ENCODE measurements at places on chromosomes 16 and 17.

DNA sequence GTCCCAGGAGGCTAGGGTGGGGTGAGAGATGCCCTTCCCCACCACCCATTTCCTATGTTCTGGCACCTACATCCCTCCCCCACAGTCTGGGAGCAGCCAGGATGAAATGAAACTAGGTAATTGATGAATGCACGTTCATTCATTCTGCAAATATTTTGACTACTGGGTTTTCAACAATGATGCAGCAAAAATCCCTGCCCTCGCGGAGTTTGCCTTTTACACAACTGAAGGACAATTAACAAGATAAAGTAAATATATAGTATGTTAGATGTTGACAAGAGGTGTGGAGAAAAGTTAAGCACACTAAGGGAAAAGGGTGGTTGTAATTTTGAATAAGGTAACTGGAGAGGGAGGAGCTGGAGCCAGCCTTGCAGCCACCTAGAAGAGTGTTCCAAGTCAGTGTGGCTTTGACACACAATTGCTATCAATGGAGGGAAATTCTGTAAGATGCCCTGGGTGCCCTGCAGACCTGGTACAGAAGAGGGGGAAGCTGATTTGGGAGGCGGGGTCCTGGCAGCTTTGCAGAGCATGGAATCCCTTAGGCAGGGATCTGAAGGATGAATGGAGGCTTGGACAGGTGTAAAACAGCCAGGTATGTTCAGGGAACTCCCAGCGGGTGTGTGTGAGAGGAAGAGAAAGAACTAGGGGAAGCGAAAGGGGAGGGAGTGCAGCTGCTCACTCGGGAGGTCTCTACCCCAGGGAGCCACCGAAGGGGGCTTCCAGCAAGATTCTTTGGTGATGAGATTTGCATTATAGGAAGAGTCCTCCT is 2.5 kb downstream of the TMEM92 start:
- DNase-seq: peak; percentile 32

GRCh38 chr17:75130632-75131277 is 787 bp downstream of the NT5C start:
- DNase-seq: peak; percentile 43

- DNase-seq: no peak
Observed at GRCh38 chr17:44284024-44284400, 16.1 kb upstream of the SLC4A1 start.

DNA sequence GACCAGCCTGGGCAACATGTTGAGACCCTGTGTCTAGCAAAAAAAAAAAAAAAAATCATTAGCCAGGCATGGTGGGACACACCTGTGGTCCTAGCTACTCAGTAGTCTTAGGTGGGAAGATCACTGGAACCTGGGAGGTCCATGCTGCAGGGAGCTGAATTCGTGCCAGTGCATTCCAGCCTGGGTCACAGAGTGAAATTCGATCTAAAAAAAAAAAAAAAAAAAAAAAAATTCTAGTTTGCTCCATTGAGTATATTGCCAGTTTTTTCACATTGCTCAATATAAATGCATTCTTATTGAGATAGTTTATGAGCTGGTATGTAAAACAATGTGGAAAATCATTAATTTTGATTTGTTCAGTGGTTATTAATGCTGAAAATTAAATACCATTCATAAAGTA is 52.0 kb downstream of the ABHD15 start:
- no peak for DNase-seq

- DNase-seq: no peak
Observed at GRCh38 chr17:9894231-9894630, 10.8 kb downstream of the RCVRN start.

DNA sequence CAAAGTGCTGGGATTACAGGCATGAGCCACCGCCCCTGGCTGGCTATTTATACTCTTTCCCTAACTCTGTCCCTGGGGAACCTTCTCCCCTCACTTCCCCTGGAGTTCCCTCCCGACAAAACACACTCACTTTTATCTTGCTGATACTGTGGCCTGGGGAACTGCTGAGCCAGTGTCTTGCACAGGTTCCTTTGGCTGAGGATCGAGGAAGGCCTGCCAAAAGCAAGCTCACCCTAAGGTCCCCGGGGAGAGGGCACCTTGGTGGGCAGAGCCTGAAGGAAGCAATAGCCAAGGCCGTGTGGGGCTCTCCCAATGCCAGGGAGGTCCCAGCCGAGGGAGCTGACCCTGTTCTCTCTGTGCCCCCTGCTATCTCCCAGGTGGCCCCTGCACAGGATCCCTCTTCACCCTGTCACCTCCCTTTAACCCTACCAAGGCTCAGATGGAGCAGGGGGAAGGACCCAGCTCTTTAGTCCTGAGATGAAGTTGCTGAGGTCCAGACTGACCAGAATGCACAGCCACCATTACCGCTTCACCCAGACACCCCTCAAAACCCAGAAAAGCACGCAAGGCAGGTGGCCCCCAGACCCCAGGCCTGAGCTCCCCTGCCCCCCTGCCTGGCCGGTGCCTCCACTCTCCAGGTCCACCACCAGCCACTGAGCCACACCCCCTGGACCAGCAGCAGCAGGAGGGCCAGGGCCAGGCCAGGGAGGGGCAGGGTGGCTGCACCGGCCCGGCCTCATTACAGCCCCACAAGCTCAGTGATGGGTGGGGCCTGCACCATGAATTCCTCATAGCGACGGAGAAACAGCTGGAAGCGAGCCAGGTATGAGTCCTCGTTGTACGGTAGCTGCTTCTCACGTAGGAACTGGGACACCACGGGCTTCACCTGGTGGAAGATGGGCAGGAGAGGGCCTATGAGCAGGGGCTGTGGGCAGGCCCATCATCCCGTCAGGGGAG is 5.1 kb upstream of the FDXR start:
- peak; percentile 83 for DNase-seq

- DNase-seq: no peak
Observed at GRCh38 chr17:44795421-44795820, 34.7 kb downstream of the GJC1 start.

- DNase-seq: no peak
Observed at GRCh38 chr17:61063528-61063927, 336.1 kb upstream of the TBX2 start.

- DNase-seq: peak; percentile 54
Observed at GRCh38 chr17:18860161-18860972, 2.4 kb downstream of the PRPSAP2 start.

- peak; percentile 86 for DNase-seq
Observed at GRCh38 chr16:2008009-2008526, 1.6 kb downstream of the ZNF598 start.

DNA sequence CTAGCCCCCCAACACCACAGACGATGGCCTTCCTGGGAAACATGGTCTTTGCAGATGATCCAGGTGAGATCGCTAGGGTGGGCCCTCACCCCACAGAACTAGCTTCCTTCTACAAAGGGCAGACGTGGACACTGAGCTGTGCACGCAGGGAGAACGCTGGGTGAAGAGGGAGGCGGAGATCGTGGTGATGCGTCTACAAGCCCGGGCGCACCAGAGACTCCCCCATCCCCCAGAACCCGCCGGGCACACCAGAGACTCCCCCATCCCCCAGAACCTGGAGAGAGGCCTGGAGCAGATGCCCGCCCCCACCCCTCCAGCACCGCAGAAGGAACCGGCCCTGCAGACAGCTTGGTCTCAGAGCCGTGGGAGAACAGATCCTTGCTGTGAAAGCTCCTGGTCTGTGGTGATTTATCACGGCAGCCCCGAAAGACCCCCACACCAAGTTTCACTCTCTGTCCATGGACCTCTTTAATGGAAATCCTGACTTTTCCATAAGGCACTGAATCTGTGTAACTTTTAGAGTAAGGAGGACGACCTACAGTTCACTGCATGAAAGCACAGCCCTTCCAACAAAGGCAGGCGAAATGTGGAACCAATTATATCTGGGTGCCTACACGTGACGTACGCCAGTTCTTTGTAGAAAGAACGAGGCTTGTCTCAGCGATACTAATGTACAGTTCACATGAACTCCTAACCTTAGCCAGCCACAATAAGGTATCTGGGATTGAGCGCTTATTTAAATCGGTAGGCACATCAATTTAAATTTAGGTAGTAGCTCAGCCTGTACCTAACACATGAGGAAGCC is 88.5 kb downstream of the ANKRD11 start:
- no peak for DNase-seq

GRCh38 chr16:16019488-16019887 is 70.1 kb downstream of the ABCC1 start:
- DNase-seq: peak; percentile 62

DNA sequence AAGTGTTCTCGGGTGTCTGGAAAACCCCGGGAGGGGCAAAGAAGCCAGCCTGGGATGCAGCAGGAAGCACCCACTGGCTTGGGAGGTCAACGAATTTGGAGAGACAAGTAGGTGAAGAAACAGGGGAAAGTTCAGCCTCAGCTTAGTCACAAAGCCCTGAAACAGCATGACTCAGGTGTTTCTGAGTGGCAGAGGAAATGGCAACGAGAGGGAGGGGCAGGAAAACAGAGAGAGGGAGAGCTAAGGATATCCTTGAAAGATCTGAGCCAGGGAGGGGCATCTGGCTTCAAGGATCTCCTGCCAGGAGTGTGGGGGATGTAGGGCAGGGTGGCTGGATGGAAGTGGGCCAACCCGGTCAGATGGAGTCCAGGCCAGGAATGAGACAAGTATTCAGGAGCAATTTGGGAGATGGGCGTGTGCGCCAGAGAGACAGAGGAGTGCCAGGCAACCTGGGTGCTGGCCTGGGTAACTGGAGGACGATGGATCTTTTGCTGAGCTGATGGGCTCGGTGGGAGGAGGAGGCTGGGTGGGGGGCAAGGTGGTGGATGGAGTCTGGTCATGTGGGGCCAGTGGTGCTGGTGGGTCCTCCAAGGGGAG is 27.2 kb downstream of the ABCC3 start:
- peak; percentile 96 for DNase-seq

- no peak for DNase-seq
Observed at GRCh38 chr17:78641243-78641642, 64.0 kb upstream of the DNAH17 start.

DNA sequence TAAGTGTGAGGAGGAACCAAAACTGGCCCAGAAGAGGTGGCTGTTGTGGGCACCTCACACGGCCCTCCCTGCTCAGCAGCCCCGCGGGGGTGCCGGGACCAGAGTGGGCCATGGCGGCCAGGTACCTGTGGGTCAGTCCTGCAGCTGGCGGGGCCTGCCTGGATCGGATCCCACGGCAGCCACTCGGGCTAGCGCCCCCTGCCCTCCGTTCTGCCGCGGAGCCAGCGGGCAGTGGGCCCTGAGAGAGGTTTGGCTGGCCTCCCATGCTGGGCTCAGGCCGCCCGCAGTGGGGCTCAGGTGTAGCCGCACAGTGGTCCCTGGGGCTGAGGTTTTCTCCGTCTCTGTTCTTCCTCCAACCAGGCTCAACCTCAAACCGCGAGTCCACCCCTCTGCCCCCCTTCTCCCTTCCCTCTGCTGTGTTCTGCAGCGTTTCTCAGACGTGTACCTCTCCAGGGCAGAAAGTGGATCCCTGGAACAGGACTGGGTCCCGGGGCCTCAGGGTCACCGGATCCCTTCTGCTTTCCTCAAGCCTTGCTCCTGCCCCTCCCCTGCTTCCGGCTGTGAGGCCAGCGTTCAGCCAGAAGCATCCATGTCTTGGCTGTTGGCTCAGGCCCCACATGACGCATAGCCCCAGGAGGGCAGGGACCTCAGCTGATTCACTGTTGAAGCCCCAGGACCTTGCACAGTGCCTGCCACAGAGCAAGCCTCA is 28.6 kb upstream of the ITGA3 start:
- peak; percentile 99 for DNase-seq

DNA sequence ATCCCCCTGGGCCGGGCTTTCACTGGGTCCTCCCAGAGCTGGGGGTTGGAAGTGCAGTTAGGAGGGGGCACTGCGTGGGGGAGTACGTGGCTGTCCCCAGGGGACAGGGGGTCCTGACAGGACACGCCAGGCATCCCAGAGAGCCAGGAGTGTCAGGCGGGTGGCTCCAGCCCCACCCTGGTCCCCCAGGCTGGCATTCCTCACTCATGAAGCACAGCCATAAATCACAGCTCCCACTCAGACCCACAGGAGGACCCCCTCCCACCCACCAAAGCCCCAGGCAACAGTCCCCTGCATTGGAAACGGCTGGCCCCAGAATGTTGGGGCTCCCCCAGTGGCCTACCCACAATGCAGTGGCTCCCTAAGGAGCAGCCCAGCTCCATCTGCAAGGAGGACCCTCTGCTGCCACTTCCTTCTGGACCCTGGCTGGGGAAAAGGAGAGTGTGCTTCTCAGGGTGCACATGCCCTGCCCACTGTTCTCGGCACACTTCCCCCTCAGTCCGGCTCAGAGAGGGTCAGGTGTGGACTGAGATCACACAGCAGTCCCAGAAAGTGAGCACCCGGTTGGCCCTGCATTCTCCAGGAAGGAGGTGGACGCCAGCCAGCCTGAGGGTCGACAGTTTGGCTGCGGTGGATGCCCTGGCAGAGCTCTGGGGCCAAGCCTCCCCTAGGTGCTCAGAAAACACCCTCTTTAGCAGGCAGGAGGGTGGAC is 7.3 kb upstream of the FOXN1 start:
- no peak for DNase-seq

DNA sequence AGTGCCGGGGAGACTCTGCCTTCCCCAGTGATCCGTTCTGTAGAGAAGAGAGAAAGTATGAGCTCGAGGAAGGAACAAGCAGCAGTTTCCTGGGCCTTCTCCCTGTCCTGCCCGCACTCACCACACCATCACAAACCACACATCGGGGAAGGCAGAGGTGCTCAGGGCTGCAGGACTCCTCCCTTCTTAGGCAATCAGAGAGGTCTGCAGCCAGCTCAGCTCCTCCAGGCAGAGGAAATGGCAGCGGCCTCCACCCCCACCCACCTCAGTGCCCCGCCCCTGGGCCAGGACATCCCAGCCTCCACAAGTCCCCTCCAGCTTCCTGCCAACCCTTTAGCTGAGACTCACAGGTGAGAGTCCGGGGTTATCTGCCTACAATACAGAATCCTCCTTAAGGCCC is 2.0 kb downstream of the ZNF319 start:
- DNase-seq: peak; percentile 78

GRCh38 chr17:64399071-64399766 is 8.6 kb upstream of the PECAM1 start:
- DNase-seq: peak; percentile 56

GRCh38 chr17:30296499-30297080 is 4.8 kb upstream of the BLMH start:
- peak; percentile 10 for DNase-seq

DNA sequence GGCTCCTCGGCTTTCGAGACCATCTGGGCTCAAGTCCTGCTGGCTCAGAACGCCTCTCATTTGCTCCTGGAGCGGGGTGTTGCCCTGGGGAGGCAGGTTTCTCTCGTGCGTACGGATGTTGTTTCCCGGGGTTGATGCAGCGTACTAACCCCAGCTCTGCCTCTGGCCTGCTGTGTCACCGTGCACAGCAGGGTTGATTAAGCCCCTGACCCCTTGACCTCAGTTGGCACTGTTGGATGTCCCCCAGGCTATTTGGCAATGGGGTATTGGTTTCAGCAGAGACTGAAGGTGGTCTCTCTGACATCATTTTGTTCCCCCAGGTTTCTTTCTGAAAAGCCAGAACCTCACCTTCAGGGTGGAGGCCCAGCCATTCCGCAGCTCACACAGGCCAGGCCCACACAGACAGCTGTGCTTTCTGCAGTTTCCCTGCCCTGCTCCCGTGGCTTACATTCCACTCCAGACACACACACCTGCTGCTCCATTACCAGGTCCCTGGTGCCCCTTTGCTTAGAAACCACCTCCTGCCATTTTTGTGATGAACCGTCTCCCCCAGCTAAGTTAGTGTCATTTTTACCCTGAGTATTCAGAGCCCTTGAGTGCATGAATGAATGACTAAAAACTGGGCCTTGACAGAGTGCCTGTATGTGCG is 233.5 kb downstream of the CCDC182 start:
- no peak for DNase-seq
